ENCODE measurements at places on chromosomes 12 and 14.

GRCh38 chr12:68750506-68750905, 4.5 kb downstream of the SLC35E3 start:
- DNase-seq, result no peak

GRCh38 chr14:46230540-46230939, 421.0 kb downstream of the RPL10L start:
- DNase-seq, result no peak

DNA sequence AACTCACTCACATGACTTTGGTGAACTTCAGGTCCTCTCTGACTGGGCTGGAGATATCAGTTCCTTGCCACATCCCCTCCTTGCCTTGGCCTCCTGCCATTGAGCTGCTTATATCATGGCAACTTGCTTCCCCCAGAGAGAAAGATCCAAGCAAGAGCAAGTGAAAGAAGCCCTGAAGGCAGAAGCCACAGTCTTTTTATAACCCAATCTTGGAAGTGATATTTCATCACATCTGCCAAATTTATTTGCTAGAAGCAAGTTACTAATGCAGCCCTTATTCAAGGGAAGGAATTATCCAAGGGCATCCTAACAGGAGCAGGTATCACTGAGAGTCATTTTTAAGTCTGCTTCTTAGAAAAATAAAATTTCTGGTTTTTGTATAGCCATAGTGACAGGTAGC, 127.8 kb downstream of the SLC38A4 start:
- DNase-seq, result no peak

GRCh38 chr12:115227137-115227615, 543.2 kb upstream of the TBX3 start:
- DNase-seq, result no peak

DNA sequence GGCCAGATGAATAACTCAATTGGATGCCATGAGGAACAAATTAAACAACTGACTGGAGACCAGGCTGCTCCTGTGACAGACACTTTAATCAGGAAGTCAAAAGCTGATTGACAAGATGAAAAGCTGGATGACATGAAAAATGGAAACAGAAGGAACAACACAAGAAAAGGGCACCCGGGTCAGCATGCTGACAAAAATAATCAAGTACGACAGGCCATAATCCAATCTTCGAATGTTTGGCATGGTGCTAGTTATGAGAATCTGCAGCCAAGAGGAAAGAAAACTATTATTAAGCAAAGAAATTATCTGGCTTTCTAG, 544.7 kb downstream of the ETNK1 start:
- DNase-seq, result no peak

- no peak for DNase-seq
Measured at GRCh38 chr12:6638305-6638704, 2.5 kb upstream of the LPAR5 start.

- no peak for DNase-seq
Measured at GRCh38 chr12:93609281-93610192, 37.1 kb downstream of the SOCS2 start.

DNA sequence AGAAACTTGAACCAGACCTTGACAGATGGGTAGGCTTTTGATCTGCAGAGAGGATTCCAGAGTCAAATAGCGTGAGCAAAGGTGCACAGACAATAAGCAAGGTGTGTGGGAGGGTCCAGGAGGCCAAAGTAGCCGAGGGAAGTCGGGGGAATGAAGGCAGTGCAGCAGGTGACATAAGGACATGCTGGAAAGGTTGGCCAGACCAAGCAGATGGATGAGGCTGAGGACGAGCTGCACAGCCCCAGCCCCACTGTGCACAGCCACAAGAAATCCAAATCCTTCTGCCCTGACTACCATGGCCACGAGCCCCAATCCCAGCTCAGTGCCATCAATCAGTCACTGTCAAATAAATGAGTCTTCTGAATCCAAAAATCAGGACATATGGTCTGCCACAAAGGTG, 5.4 kb downstream of the TTC7B start:
- DNase-seq, result no peak

DNA sequence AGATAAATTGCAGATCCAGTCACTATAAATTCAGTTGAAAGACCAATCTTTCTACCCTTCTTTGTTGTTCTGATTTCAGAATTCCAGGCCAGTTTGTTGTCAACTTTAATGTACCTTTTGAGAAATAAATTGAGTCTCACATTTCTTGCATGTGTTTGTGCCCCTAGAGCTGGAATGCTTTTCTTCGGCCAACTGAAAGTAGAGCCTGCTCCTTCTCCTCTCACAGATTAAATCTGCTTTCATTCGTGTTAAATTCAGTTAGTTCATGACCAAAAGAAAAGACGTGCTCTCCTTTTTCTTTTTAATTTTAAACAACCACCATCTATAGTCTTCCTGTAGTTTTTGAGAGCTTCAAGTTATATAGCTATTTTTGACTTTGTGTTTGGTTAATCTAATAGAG, 22.9 kb downstream of the SOCS2 start:
- no peak for DNase-seq

DNA sequence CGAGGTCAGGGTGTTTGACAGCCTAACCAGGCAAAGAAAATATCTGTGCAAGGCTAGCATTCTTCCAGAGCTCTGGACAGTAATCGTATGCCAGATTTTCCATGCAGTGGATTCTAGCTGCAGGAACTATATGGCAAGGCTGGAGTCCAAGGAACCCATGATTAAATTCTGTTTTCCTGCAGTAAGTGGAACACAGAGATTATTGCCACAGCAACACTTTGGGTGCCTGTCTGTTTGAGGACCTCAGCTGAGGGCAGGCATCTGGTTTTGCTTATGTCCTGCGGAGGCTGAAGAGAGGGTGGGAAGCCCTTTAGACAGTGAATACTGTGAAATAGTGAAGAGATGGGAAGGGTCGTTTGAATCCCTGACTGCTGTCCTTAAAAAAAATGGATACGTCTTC, 104.4 kb downstream of the DAD1 start:
- DNase-seq, result no peak

GRCh38 chr12:11907625-11908024, 163.1 kb upstream of the BCL2L14 start:
- DNase-seq, result no peak

GRCh38 chr14:72013721-72014345, 81.6 kb downstream of the RGS6 start:
- no peak for DNase-seq

DNA sequence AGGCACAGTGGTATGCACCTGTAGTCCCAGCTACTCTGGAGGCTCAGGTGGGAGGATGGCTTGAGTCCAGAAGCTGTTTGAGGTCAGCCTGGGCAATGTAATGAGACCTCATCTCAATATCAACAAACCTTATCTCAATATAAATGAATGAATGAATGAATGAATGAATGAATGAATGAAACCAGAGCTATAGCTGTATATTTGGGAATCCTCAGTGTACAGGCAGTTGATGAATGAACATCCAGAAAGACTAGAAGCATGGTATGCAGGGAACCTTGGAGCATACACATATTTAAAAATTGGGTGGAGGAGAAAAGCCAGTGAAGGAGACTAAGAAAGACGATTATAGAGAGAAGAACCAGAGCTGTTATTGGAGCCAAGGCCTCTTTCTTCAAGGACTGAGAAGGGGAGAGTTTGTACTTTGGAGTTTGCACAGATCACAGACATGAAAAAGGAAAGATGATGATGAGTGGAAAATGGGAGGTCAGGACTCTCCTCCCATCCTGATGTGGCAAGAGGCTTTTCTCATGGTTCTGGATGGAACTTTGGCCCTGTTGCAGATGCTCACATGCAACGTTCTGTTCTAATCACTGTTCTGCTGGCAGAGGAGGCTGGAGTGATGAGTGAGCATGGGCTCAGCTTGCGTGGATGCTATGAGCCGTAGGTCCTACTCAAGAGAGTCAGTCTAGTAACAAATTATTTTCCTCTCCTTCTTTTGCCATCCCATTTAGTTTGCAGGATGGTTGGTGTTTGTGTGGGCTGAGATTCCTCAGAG, 114.4 kb downstream of the PRKCH start:
- DNase-seq, result no peak

DNA sequence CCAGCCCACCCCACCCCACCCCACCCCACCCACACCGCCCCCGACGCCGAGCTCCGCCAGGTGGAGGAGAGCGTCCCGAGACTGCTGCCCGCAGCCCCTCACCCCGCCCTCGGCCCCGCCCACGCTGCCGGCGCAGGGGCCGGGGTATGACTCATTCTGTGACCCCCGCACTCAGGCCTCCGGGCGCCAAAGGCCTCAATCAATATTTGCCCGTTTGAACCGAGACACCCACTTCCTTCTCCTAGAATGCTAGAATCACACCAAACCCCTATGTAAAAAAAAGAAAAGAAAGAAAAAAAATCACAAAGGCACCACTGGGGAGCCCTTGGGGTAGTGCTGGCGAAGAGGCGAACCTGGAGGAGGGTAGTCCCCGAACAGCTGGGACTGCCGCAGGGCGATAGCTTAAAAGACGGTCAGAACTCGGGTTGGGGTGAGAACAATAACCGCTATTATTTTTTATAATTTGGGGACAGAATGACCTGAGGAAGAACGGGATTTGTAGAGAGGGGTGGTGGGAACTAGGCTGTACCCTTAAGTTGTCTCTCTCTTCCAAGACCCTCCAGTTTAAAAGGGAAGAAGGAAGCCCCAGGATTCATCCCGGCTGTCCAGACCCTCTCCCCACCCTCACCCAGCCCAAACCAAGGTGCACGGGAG, 894 bp downstream of the KRT8 start:
- DNase-seq, result peak; percentile 79

DNA sequence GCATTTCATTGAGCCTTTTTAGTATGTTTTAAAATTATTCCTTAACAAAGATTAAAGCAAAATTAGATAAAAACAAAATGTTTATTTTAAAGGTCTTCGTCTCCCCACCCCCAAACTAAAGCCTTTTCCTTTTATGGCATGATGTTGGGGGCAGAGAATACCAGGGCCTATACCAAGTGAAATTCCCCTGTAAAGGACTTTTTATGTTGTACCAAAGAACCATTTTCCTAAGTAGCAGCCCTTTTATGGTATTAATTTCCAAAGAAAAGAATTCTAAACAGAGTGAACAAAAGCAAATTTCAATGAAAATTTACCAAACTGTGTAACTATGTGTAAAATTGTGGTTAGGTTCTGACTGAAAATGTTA, 71.9 kb upstream of the GNPNAT1 start:
- DNase-seq, result no peak

GRCh38 chr12:118984161-118984943, 3.0 kb downstream of the SRRM4 start:
- no peak for DNase-seq

GRCh38 chr12:65300097-65300496, 21.6 kb downstream of the MSRB3 start:
- no peak for DNase-seq

DNA sequence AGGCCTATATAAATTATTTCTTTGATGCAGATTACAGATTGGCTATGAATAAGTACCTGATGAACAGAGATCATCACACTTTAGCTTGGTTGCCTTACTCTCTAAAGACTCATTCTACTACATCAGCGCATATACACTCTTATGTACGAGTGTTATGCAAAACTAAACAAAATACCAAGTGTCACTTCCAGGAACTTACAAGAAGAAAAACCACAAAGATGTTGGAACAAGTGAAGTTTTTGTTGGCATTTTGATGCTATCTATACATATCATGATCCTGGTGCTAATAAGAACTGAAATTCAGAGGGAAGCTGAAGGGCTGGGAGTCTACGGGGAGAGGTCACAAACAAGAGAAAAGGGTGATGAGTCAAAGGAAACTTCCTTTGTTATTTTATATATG, 47.9 kb upstream of the CERS5 start:
- DNase-seq, result no peak

DNA sequence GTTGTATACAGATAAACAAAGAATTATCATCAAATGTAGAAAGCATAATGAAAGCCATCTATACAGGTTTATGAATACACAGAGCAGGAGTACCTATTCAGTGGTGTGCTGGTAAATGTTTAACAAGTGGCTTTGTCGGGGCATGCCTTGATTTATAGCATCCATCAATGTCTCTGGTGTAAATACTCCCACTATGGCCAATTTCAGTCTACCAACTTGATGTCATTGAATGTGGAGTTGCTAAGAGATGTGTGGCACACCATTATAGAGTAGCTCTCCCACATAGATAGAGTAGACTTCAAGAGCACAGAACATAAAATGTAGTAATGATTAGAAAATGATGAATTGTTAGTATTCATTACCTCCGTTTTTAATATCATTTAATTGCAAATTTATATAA, 9.3 kb downstream of the GRIP1 start:
- no peak for DNase-seq

Measured in HuH-7 (cell line).